ENCODE measurements at places on chromosomes 7 and 10. TPM values are rescaled to one million over a fixed set of nuclear protein-coding genes. Genes with fewer than 3 reads are reported as not detected.

Gene GRID2IP
- total RNA-seq = not detected

DNA sequence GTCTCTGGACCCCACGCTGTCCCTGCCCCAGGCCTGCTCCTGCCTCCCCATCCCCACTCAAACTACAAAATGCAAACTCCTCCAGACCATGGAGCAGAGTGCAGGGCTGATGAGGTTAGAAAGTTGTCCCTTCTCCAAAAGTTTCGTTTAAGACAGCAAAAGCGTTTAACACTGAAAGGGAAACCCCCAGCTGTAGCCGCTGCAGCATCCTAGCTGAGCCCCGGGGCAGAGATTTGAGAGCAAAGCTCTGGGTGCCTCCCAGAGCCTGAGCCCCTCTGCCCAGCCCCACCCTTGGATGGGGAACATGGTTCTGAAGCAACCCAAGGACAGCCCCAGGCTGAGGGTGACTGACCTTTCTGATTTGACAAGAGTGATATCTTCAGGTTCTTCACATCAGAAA is 52.8 kb upstream of the ENO4 start:
- no peak for DNase-seq

- DNase-seq = no peak
These were observed 47.0 kb downstream of the CDH23 start for GRCh38 chr10:71443676-71444075.

DNA sequence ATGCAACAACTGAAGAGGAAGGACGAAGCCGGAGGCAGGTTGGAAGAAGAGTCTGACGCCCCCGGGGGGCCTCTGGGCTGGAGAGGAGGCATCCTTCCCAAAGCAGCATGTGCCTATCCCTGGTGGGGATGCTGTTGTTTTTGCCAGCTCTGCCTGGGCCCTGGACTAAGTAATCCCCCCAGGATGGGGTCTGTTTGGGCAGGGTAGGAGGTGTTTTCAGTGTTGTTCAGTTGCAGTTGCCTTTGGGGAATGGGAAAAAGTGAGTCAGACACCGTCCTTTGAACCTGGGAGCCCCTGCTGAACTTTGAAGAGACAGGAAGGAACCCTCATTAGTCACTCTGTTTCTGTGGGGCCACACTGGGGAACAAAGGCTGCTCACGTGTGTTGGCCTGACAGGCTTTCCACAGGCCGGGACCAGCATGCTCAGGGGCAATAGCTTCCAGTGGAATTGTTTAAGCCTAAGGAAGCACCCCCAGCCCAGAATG is 35.2 kb upstream of the GDF10 start:
- no peak for DNase-seq

DNA sequence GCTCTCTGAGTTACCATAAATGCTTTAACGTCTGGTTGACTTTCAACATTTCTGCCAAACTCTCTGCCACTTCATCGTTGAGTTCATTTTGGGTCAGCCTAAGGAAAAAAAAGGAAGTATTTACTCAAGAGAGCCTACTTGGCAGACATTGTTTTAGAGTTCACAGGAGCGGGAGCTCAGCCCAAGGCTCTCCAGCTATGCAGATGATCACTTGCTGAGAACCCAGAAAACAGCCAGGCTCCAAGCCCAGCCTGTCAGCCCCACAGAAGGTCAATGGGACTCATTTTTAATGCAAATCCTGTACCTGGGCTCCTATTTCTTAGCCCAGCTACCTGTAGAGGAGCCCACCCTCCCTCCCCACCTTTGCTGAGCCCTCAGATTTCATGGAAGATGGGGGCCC is 45.5 kb downstream of the NOD1 start:
- no peak for DNase-seq

GRCh38 chr10:14478604-14479003 is 147.9 kb upstream of the FRMD4A start:
- DNase-seq = no peak

Gene IMPDH1
- 47.6 TPM for total RNA-seq

Gene FZD8
- total RNA-seq = 18.7 TPM

DNA sequence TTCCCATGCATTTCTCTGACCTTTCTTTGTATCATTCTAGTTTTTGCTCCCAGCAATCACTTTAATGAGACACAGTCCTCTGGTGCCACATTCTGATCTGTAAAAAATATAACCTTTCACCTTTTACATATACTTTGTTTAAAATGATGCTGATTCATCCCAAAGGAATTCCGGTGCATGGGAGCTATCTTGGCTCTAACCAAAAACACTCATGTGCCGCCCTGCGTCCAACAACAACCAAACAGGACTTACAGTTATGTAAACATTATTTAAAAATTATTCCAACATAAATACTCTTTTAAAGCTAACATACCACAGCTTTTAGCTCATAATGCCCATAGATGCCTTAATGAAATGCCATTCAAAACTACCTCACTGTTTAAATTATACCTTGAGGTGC is 7.7 kb upstream of the OPALIN start:
- no peak for DNase-seq

Gene SLC26A5
- total RNA-seq = not detected

- peak; percentile 34 for DNase-seq
These were observed 351.2 kb upstream of the AKR1E2 start for GRCh38 chr10:4474829-4475228.

Gene GCK
- 0.75 TPM for total RNA-seq

DNA sequence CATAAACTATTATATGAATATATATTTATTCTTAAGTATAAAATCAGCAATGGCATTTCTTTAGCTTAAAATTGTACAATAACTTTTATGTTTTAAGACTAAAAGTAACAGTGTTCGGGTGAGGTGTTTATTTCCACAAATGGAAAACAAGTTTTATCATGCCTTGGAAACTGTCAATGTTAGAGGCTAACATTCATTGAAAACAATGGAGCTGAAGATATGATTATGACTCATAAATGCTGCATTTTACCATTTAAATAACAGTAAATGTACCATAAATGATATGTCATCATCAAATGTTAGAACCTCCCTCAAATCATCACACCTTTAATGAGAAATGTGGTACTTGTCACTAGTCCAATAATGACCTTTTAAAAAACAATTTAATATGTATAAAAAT is 897.3 kb downstream of the PCDH15 start:
- no peak for DNase-seq

GRCh38 chr7:129947701-129948100 is 5.1 kb downstream of the UBE2H start:
- DNase-seq = no peak

GRCh38 chr7:158991824-158992621 is 135.7 kb downstream of the DYNC2I1 start:
- DNase-seq = no peak

DNA sequence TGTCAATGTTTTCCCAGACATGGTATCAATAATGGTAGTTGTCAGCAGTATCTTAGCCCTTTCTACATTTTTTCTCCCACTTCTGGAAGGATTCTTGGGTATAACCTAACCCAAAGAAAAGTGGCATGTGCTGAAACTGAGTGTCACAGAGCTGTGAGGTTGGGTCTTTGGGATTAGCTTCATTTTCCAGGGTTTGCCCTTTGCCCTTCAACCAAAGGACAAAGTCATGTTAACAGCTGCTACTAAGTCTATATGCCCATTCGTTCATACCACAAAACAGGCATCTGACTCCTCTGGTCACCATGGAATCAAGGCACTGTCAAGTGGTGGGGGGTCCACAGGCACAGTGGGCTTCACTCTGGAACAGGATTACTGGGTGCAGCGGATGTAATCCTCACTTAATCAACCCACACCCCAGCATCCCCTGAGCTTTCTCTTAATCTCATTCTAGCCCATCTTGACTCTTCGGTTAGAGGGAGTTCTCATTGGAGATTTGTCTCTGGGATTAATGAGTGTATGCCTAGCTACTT is 29.1 kb downstream of the CTAGE6 start:
- no peak for DNase-seq

Gene PRXL2A
- total RNA-seq = 72.4 TPM

Gene PIP4K2A
- total RNA-seq = 23.6 TPM

DNA sequence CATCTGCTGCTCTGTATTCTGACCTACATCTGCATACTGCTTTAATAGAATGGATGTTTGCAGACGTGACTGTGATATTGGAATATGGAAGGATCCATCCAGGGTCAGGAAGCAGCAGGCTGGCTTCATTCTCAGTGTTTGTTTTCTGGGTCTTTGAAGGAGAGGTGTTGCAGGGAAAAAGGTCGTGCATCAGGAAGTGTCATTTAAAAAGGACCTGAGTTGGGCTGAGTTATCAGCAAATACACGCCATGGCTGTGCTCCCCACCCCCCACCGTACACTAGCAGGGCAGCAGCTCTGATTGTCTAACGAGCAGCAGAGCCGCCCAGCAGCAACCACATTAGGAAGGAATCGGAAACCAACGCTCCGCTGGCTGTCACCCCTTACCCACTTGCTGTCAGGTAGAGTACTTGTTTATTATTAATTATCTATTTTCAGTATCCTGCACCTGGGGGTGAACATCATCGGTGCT is 63.1 kb upstream of the STEAP1B start:
- DNase-seq = no peak

DNA sequence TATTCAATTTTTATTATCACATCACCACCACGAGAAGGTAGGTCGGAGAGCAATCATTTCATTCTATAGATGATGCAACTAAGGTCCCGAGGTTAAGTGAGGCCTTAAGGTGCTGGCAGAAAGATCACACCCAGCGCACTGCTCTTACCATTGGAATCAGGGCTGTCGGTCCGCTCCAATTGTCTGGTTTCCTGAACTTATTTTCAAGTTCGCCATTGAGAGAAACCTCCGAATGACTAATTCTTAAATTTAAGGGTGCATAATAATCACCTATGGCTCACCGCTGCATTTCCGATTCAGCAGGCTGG is 625 bp upstream of the GSTO2 start:
- no peak for DNase-seq

Gene MGMT
- 37.5 TPM for total RNA-seq

Gene PRPS1L1
- total RNA-seq = not detected

DNA sequence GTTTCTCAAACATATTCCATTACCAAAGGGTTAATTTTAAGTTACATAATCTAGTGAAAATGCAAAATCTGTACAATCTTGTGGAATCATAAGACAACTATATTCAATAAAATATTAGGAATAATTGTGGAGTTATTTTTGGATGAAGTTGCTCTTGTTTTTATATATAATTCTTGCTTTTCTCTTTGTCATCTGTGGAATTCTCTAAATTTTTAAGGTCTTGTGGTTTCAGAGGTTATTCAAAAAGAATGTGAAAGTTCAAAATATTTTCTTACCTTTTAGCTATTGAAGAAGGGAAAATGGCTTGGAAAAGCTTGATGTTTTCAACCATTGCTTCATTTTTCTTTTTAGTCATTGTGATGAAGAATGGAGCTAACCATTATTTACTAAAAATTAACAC is 552.1 kb downstream of the TFEC start:
- no peak for DNase-seq

DNA sequence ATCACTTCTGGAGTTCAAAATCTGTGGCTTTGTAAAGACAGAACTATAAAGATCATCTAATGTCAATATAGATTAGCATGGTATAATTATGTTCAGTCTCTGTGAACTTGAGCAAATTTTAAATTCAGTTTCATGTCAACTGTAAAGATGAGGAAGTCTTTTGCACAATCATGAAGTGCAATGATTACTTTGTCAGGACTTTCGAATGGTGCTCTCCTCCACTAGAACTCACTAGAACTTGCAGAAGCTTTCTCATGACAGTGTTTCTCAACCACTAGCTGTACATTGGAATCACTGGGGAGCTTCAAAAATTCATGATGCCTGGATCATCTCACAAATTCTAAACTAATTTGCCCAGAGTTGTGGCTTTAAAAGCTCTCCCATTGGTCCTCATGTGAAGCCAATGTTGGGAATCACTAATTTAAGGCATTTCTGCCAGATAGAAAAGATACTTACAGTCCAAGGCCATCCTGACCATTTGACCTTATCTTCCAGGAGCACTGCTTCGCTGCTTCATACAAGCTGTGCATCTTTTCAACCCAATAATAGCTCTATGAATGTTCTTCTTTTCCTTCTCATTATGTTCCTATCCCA is 12.9 kb downstream of the OR2AE1 start:
- DNase-seq = no peak

- DNase-seq = no peak
These were observed 488.8 kb upstream of the MKI67 start for GRCh38 chr10:128614802-128615553.

DNA sequence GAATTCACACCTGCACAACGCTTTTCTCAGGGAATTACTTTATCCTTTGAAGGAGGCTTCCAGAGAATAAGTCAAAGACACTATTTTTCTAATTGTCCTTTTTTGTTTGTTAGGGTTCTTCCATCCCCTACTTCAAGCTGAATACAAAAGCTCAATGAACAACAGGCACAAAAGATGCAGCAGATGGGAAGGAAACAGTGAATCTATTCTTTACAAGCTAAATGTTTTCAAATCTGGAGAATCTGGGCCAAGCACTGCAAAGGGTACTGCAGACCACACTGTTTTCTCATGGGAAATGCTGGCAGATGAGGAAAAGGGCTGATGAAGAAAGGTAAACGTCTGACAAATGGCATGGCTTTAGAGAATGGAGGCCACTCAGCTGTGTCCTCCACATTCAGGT is 18.5 kb downstream of the LIPA start:
- no peak for DNase-seq

DNA sequence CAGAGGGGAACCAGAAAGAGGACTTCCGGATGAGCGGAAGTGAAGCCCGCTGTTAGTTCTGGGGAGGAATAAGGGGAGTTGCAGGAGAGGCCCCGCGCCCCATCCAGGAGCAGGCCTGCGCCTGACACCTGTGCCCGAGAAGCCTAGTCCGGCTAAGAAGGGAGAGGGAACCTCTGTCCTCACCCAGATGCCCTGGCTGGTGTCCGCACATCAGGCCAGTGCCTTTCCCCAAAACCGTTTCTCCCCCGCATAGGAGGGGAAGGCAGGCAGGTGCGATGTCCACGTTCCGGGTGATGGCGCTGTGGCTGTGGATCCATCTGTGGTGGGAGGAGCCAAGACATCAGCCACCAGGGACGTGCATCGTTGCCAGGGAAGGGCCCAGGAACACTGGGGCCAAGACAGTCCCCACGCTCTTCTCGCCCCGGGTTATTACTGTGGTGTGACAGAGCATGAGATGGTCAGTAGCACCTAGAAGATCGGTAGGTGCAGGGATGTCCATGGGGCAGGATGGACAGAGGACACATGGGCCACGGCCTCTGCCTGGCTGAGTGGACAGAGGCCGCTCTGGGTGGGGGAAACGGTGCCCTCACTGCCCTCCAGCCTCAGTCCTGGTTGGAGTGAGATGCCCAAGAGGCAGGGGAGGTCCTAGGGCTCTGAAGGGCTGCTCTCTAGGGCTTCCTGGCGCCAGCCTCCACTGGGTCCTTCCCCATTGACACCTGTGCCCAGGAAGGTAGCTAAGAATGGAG is 262.7 kb downstream of the CELF2 start:
- no peak for DNase-seq

Gene VAX1
- not detected for total RNA-seq

Gene PNLIPRP3
- total RNA-seq = not detected
